ENCODE measurements at places on chromosomes 7 and 10.

GRCh38 chr10:117885206-117885829 lies 161.4 kb downstream of the RAB11FIP2 start:
- no peak for DNase-seq

GRCh38 chr10:117710181-117710798 lies 167.7 kb downstream of the EMX2 start:
- DNase-seq: no peak

GRCh38 chr7:74101061-74101681 lies 17.6 kb downstream of the LIMK1 start:
- DNase-seq: peak; percentile 57

- DNase-seq: no peak
Observed at GRCh38 chr10:1743141-1743540, 5.8 kb upstream of the ADARB2 start.

DNA sequence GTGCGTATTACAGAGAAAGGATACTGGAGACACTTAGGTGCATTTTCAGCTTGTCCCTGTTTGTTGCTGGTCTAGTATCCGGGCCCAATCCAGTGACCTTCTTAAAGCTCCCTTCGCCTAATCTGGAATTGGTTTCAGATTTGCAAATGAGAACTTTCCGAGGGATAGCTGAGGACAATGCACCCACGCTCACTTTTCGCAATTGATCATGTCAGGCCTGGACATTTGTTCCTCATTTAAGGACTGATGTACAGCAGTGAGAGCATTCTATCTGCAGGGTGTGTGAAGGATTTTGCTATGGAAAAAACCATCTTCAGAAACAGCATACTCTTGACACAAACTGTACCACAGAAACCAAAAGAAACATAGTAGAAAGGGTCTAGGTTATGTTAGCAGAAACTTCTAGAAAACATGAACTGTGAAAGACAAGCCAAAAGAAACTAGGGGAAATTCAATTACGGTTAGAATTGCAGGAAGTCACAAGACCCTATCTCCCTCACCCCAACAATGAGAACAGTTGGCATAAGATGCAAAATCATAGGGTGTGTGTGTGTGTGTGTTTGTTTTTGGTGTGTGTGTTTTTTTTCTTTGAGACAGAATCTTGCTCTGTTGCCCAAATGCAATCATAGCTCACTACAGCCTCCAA lies 331.1 kb downstream of the CALN1 start:
- no peak for DNase-seq
